ENCODE measurements at places on chromosomes 2 and 18. TPM values are rescaled to one million over a fixed set of nuclear protein-coding genes. Genes with fewer than 3 reads are reported as not detected.
A peak's percentile ranks its signal among the peaks of the same experiment; 100 is the strongest.

The FMNL2 gene
- 37.5 TPM for total RNA-seq

The LOXHD1 gene
- not detected for total RNA-seq

The HJURP gene
- 83.2 TPM for total RNA-seq

The GTF2A1L gene
- not detected for total RNA-seq

The CERKL gene
- 0.71 TPM for total RNA-seq

- DNase-seq: no peak
Measured at GRCh38 chr2:11554399-11554716, 20.5 kb downstream of the GREB1 start.

DNA sequence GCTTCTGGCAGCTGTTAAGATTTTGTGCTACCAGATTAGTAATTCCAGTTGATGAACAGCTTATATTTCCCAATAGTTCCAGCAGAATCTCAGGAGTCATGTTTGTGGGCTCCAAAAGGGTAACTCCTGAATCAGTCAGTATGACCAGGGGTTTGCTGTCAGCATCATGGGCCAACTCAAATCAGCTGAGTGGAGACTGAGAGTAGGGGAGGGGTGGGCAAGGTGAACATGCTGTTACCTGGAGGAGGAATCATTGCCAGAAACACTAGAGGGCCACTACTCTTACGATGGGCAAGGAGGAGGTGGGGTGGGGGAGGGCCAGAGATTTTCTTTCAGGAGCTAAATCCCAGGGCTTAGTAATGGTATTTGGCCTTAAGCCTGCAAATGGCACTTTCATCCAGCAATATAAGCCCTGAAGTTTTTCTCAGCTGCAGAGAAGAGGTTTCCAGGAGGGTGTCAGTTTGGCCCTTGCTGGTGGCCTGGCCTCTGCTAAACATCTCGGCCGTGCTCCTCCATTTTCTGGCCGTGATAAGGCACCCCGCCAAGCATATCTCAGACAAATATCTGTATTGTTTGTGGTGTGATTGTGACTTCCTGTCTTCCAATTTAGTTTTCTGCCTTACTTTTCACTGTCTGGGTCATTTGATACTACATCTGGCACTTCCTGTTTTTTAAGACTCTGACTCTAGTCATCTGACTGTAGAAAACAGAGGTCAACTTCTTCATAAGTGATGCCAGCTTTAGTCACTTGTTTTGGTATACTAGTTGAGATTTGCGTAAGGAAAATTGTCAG lies 120.5 kb upstream of the CXCR4 start:
- peak; percentile 90 for DNase-seq

GRCh38 chr2:168920504-168921157 lies 19.5 kb downstream of the G6PC2 start:
- DNase-seq: peak; percentile 49

- DNase-seq: no peak
Measured at GRCh38 chr2:120785228-120785966, 49.7 kb downstream of the GLI2 start.

- peak; percentile 60 for DNase-seq
Measured at GRCh38 chr18:3605486-3605952, 155.5 kb downstream of the TGIF1 start.

Data from A172 (cell line).